ENCODE measurements at places on chromosomes 16 and 17. TPM values are rescaled to one million over a fixed set of nuclear protein-coding genes. Genes with fewer than 3 reads are reported as not detected.

CTCF gene
- total RNA-seq: 34.2 TPM

HERPUD1 gene
- 51.7 TPM for total RNA-seq

PIK3R6 gene
- total RNA-seq: 1.2 TPM

DLG4 gene
- 10.8 TPM for total RNA-seq

BBS2 gene
- 37.5 TPM for total RNA-seq

ZNF785 gene
- 5.8 TPM for total RNA-seq

TP53TG3 gene
- not detected for total RNA-seq

ZSCAN32 gene
- total RNA-seq: 11.7 TPM

PLEKHH3 gene
- total RNA-seq: 12.2 TPM

NOTUM gene
- total RNA-seq: 0.78 TPM

HOXB1 gene
- total RNA-seq: not detected

TBC1D3I gene
- 1.5 TPM for total RNA-seq

ADAMTS18 gene
- 47.5 TPM for total RNA-seq

GNGT2 gene
- 1.4 TPM for total RNA-seq

KRTAP9-4 gene
- not detected for total RNA-seq

NHLRC4 gene
- 2.7 TPM for total RNA-seq

TMEM235 gene
- total RNA-seq: not detected

NPIPA3 gene
- total RNA-seq: 0.73 TPM

NLRC3 gene
- 7.6 TPM for total RNA-seq

LDHD gene
- 0.12 TPM for total RNA-seq

DBF4B gene
- 4.9 TPM for total RNA-seq

CNTNAP1 gene
- total RNA-seq: 17.6 TPM

KRTAP9-8 gene
- not detected for total RNA-seq

GLIS2 gene
- 5.9 TPM for total RNA-seq

CA10 gene
- total RNA-seq: not detected

SLC2A4 gene
- not detected for total RNA-seq

G6PC1 gene
- not detected for total RNA-seq

PARD6A gene
- 1.9 TPM for total RNA-seq

HS3ST3A1 gene
- total RNA-seq: 14.2 TPM

CPNE2 gene
- total RNA-seq: 78.4 TPM

MVP gene
- 283 TPM for total RNA-seq

TNS4 gene
- total RNA-seq: not detected

PRR15L gene
- not detected for total RNA-seq

KCNG4 gene
- total RNA-seq: not detected

PIK3R5 gene
- not detected for total RNA-seq

FMNL1 gene
- total RNA-seq: 3.4 TPM

SLC39A11 gene
- total RNA-seq: 17.7 TPM

DGKE gene
- total RNA-seq: 4.3 TPM

HS3ST4 gene
- total RNA-seq: not detected

SLFN14 gene
- total RNA-seq: 0.18 TPM

CES3 gene
- total RNA-seq: not detected

TBC1D3H gene
- total RNA-seq: not detected

CDH15 gene
- total RNA-seq: not detected

LRRC46 gene
- total RNA-seq: not detected

DPEP2 gene
- total RNA-seq: 0.23 TPM

P2RX1 gene
- total RNA-seq: not detected

KCNH4 gene
- 0.05 TPM for total RNA-seq

SLC16A11 gene
- 0.12 TPM for total RNA-seq
